ENCODE measurements at places on chromosomes 3 and 15. TPM values are rescaled to one million over a fixed set of nuclear protein-coding genes. Genes with fewer than 3 reads are reported as not detected.

TMEM266 gene
- total RNA-seq = 0.05 TPM

DNA sequence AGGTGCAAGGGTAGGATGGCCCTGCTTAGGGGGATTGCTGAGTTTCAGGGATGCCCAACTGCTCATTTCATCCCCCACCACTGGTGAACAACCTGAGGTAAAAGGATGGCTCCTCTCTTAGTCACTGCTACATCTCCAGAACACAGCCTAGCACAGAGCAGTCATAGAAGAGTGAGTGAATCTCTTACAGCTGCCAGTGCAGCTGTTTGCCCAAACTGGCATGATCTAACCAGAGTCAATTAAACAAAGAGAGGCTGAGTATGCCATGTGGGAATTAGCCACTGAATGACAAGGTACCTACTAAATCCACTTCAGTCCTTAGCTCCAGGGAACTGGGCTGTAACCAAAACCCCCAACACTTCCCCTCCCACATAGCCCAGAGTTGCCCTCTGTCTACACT, 6.8 kb upstream of the NCKIPSD start:
- H3K27me3 ChIP-seq = no peaks in the 10 kb centered on the region
- H3K36me3 ChIP-seq = peaks cover 82% of the 10 kb centered on the region
- H3K27ac ChIP-seq = peak overlapping the region; percentile 25
- no peak for DNase-seq
- no peak overlapping the region for H3K4me3 ChIP-seq

GRCh38 chr3:189331002-189331418, 159.2 kb downstream of the TPRG1 start:
- no peaks in the 10 kb centered on the region for H3K4me1 ChIP-seq
- H3K27ac ChIP-seq = no peak overlapping the region
- no peaks in the 10 kb centered on the region for H3K36me3 ChIP-seq
- no peak overlapping the region for H3K4me3 ChIP-seq

DNA sequence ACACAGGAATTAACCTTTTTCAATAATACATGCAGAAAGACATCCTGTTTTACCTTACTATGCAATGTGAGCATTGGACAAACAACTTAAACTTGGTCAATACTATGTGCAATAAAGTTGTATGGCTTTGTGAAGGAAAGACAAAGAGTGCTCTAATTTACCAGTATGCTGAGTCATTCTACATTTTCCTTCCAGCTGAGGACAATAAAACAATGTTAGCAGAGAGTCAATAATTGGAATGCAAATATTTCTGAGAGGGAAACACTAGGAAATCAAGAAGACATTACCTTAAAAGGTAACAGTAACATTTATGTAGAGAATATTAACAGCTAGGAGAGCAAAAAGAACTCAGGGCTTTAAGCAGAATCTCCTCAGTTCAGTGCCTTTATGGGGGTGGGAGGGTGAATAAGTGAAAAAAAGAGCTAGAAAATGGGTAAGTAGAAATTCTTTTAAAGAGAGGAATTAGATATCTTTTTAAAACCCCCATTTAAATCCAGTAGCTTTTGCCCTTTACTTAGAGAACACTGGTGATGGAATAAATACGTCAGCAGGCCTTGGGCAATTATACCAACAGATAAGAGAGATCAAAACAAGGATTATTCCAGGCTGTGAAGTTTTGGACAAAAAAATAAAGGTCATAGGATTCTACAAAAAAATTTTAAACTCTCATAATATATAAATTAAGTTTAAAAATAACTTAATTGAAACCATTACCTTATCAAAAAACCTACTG, 11.6 kb upstream of the HGD start:
- peaks cover 3% of the 10 kb centered on the region for H3K4me1 ChIP-seq
- H3K27me3 ChIP-seq = no peaks in the 10 kb centered on the region
- H3K4me3 ChIP-seq = no peak overlapping the region
- no peak overlapping the region for H3K27ac ChIP-seq
- no peak for DNase-seq

HDGFL3 gene
- total RNA-seq = 75.2 TPM

NR1I2 gene
- total RNA-seq = not detected

- H3K4me1 ChIP-seq = no peaks in the 10 kb centered on the region
- H3K27ac ChIP-seq = no peak overlapping the region
- DNase-seq = no peak
- no peak overlapping the region for H3K4me3 ChIP-seq
Observed at GRCh38 chr3:167814441-167814951, 79.0 kb downstream of the SERPINI1 start.

- H3K4me3 ChIP-seq = no peak overlapping the region
- no peaks in the 10 kb centered on the region for H3K36me3 ChIP-seq
- H3K27ac ChIP-seq = no peak overlapping the region
- DNase-seq = no peak
- H3K27me3 ChIP-seq = no peaks in the 10 kb centered on the region
- H3K4me1 ChIP-seq = no peaks in the 10 kb centered on the region
Observed at GRCh38 chr3:161866176-161866575, 369.6 kb downstream of the OTOL1 start.

DNA sequence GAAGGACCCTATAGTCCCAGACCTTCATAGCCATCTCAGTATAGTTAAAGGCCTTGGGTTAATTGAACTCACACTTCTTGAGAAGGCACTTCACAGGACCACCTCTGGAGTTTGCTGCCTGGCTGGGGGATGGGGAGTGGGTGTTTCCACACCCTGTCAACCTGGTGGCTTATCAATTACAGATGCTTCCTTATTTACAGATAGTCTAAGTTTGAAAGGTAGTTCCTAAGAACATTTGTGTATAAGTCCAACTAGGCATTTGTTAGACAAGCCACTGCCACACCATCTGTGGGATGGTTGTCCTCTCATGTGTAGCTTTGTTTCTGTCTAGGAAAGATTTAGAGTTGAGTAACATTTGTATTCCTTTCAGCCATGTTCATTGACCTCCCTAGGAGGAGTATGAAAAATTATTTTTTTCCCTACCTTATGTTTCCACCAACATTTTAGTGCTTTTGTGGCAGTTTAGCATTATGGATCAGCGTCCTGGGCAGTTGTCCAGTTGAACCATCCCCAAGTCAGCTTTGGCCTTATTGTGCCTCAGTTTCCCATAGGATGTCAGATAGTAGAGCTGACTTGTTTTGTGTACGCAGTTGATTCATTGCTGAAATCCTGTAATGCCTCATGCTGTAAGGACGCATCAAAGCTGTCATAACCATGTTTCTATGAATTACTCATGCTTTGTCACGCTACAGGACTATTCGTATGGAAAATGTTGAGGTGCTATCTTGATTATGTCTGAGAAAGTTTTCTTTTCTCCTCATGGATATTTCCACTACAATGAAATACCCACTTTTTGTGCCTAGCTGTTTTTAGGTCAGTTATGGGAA, 21.2 kb upstream of the SIAH2 start:
- no peak overlapping the region for H3K27ac ChIP-seq
- no peaks in the 10 kb centered on the region for H3K27me3 ChIP-seq
- DNase-seq = no peak
- H3K36me3 ChIP-seq = no peaks in the 10 kb centered on the region
- no peaks in the 10 kb centered on the region for H3K4me1 ChIP-seq
- no peak overlapping the region for H3K4me3 ChIP-seq

DNA sequence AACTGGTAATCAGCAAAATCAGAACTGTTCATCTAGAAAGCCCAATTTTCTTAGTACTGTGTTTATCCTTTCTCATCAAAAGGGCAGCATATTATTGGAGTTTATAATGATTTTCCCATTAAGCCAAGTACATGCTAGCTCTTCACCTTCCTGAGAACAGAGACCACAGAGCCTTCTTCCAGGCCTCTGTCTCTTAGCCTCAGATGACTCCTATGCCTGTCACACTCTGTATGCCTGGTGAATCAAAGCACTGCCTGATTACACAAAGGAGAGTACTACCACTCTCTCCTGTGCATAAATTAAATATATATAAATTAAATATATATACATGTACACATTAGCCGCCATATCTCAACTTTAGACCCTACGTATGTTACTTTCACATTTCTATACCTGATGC, 636.1 kb downstream of the NTRK3 start:
- H3K4me1 ChIP-seq = peaks cover 12% of the 10 kb centered on the region
- DNase-seq = no peak
- H3K27me3 ChIP-seq = no peaks in the 10 kb centered on the region
- H3K36me3 ChIP-seq = no peaks in the 10 kb centered on the region
- no peak overlapping the region for H3K27ac ChIP-seq
- no peak overlapping the region for H3K4me3 ChIP-seq

GRCh38 chr3:196988241-196989029, 19.8 kb upstream of the PIGZ start:
- no peaks in the 10 kb centered on the region for H3K27me3 ChIP-seq
- H3K4me3 ChIP-seq = no peak overlapping the region
- no peak for DNase-seq
- no peaks in the 10 kb centered on the region for H3K4me1 ChIP-seq
- no peak overlapping the region for H3K27ac ChIP-seq

- no peaks in the 10 kb centered on the region for H3K36me3 ChIP-seq
- no peaks in the 10 kb centered on the region for H3K27me3 ChIP-seq
- H3K4me1 ChIP-seq = no peaks in the 10 kb centered on the region
Observed at GRCh38 chr3:77541203-77541922, 501.5 kb downstream of the ROBO2 start.

DNA sequence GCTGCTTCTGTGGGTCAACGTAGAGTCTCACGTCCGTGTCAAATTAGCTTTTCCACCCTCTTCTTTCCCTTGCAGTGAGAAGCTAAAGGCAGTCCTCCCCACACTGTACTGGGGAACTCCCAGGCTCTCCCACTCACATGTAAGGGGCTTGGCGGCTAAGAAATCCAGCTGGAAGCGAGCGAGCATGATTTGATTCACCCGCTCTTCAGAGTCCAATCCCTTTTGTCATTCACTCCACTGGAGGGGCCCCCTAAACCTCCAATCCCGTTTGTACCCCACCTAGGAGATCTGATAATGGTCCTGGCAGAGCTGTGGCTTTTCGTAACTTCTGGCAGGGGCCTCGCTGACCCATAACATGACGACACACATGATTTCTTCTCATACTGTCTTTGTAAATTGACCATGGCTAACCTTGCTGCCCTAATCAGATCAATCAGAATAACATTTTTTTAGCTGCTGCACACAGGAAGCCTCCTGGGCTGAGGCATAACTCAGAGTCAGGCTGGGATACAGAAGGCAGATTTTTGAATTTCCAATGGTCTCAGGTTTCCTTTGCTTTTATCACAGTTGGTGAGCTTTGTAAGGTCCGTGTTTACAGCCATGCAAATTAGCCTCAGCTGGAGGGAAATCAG, 235.2 kb downstream of the GREM1 start:
- peak; percentile 80 for DNase-seq
- peaks cover 23% of the 10 kb centered on the region for H3K4me1 ChIP-seq
- H3K36me3 ChIP-seq = peaks cover 1% of the 10 kb centered on the region
- peak overlapping the region; percentile 27 for H3K4me3 ChIP-seq

GRCh38 chr3:15512166-15512565, 9.3 kb downstream of the COLQ start:
- no peaks in the 10 kb centered on the region for H3K36me3 ChIP-seq
- H3K4me3 ChIP-seq = no peak overlapping the region
- no peaks in the 10 kb centered on the region for H3K27me3 ChIP-seq
- peaks cover 2% of the 10 kb centered on the region for H3K4me1 ChIP-seq

GRCh38 chr3:134496471-134497071, 10.7 kb downstream of the CEP63 start:
- no peaks in the 10 kb centered on the region for H3K27me3 ChIP-seq
- DNase-seq = peak; percentile 53
- H3K4me1 ChIP-seq = peaks cover 13% of the 10 kb centered on the region
- peak overlapping the region; percentile 33 for H3K27ac ChIP-seq
- H3K4me3 ChIP-seq = no peak overlapping the region

PRSS50 gene
- total RNA-seq = not detected

DNA sequence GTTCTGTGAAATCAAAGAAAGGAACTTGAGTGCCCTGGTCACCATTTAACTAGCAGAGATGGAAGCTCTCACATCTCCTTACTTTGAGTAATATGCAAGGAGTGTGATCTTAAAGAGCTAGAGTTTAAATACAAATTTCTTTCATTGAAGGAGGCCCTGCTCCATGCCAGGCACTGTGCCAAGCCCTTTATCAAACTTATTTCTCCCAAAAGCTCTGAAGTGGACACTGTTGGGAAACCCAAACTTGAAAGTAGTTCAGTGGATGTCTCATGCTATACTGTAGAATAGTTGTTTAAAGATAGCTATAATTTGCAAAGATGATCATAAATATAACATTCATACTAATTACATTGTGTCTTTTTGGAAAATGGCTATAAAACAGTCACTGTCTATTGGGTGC, 17.1 kb downstream of the GALNT15 start:
- no peaks in the 10 kb centered on the region for H3K36me3 ChIP-seq
- no peak overlapping the region for H3K4me3 ChIP-seq
- no peaks in the 10 kb centered on the region for H3K27me3 ChIP-seq
- H3K4me1 ChIP-seq = no peaks in the 10 kb centered on the region
- no peak overlapping the region for H3K27ac ChIP-seq
- no peak for DNase-seq

DNA sequence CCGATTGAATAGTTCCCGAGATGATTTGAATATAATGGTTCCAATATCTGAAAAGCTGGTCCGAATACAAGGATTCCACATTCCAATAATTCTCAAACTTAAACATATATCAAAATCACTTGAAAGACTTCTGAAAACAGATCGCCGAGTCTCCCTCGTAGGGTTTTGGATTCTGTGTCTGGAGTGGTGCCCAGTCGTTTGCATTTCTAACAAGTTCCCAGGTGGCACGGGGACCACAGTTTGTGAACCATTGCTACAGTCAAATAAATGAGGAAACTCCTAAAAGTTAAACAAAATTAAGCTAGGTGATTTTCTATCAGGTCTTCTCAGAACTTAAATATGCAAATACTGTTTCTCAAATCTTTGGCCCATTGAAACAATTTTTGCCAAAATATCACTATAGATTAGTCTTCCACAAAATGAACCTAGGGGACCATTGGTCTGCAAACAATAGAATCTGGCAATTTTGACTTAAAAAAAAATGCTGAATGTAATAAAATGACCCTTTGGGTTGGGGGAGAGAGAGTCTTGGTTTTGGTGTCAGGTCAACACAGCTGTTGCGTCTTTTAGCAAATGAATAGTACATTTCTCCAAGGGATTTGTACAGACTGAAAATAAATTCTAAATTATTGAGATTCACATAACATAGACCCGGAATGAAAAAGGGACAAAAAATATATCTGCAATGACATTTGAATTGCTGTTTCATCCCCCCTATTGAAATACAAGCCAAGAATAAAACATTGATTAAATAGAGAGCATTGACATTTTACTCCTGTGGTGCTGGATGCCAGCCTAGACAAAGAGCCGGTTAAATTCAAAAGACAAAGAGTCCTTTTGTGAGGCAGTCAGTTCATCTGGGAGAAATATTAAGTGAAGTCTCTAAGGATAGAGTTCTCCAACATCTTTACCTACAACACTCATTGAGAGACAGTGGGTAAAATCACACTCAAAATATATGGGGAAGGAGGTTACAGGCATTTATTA, 175.7 kb upstream of the ADAMTS9 start:
- no peaks in the 10 kb centered on the region for H3K36me3 ChIP-seq
- H3K4me1 ChIP-seq = peaks cover 40% of the 10 kb centered on the region
- H3K27me3 ChIP-seq = no peaks in the 10 kb centered on the region

DNA sequence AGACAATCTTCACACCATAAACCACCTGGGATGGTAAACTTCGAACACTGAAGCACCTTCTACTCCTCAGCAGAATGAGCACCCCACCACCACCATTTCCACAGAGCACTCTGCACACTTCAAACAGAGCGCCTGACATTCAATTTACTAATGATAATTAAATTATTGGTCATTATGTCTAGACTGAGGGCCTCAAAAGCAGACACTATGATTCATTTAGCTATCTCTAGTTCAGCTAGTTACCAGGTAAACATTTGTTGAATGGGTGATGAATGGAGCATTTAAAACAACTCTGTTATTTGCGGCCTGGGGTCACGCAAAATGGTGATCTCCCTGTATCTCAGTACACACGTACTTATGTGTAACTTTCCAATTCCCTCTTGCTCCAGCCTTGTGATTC, 40.9 kb downstream of the ACAP2 start:
- no peaks in the 10 kb centered on the region for H3K27me3 ChIP-seq
- DNase-seq = no peak
- H3K4me1 ChIP-seq = no peaks in the 10 kb centered on the region
- no peak overlapping the region for H3K27ac ChIP-seq
